SHP77 treated with DMSO at 0.1 percent for 48 hours (cell line): ENCODE measurements at places on chromosomes 12 and 14.
A peak's percentile ranks its signal among the peaks of the same experiment; 100 is the strongest.

DNA sequence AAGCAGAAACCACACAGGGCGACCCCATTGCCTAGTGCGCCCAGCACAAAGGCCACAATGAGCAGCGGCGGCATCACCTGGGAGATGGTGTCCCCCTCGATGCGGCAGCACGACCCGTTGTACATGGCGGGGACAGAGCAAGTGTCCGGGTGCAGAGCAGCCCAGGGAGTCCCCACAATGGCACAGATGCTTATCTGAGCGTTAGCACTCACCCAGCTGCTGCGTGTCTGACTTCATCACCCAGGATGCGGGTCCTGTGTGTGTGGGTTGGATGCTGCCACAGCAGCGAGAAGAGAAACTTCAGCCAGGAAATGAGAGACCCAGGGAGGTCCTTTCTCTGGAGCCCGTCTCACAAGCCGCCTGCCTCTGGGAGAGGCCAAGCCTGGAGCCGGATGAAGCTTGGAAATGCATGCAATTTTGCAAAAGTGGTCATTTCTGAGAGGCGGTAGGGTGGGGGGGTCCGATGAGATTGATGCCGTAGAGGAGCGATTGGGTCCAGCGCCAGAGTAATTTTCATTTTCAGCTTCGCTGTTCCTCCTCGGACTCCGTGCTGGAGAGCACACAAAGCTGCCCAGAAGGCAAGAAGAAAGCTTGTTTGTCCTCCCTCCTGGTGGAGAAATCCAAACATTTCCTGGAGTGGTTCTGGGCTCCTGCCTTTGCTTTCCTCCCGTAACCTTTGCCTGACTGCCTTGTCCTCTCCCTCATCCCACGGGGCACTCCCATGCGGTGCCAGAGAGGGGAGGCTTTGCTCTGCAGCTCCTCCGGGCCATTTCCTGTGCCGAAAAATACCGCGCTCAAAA, at the start of gene HCAR1:
Gene HCAR1, minus strand, starts transcription at position 630 of the 800 bp plus-strand sequence. Its CDS starts 505 bp downstream, at position 125.
- peak; percentile 59 for DNase-seq

- DNase-seq: no peak
Observed at GRCh38 chr12:111927346-111927745, 85.3 kb downstream of the MAPKAPK5 start.

DNA sequence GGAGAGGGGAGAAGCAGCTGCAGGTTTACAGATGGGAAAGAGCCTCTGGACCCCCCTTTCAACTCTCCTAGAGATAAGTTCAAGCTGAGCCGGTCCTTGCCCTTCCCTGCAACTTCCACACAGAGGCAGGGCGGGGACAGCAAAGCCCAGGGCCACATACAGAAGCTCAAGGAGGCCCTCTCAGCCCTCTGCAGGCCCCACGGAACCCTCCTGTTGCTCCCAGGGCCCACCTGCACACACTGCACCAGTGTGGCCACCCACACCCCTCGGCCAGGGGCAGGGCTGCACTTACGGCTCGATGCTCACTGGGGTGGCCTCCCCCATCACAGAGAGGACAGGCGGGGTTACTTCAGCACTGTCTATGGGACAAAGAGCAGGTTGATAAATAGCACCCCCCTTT, 13.0 kb upstream of the PNMA1 start:
- DNase-seq: no peak

GRCh38 chr12:16325426-16325825, 22.0 kb upstream of the MGST1 start:
- peak; percentile 17 for DNase-seq

- no peak for DNase-seq
Observed at GRCh38 chr14:33210311-33210710, 271.6 kb downstream of the NPAS3 start.

GRCh38 chr14:90703841-90704737, 112.1 kb downstream of the TTC7B start:
- no peak for DNase-seq

DNA sequence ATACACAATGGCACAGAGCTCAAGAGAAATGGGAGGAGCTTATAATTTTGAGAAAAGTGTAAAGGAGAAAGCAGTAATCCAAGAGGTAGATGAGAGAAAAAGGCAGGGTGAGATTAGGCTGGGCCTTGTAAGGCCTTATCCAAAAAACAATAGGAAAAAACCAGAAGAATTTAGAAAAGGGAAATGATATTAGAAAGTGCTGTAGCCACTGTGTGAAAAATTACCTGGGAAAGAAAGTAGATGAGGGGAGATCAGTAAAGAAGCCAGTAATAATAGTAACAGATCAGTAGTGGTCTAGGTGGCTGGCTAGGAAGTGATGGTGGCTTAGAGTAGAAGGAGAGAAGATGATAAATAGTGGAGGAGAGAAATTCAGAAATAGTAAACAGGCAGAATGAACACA, 66.3 kb upstream of the CFL2 start:
- DNase-seq: no peak

- no peak for DNase-seq
Observed at GRCh38 chr14:35292770-35293561, 784 bp downstream of the PSMA6 start.

DNA sequence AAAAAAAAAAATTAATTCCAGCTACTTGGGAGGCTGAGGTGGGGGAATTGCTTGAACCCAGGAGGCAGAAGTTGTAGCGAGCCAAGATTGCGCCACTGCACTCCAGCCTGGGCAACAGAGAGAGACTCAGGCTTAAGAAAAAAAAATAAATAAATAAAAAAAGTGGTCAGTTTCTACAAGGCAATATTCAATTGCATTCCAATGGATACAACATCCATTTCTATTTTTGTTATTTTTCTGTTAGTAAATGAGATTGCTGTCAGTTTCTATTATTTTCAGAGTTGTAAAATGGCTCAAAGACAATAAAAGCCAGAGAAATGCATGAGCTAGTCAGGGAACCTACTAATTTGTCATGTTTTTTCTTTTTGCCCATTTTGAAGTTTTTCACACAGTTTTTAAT, 119.2 kb downstream of the PDE3A start:
- DNase-seq: no peak

- no peak for DNase-seq
Observed at GRCh38 chr12:131525795-131526508, 184.9 kb upstream of the SFSWAP start.

GRCh38 chr12:132702640-132703039, 8.0 kb upstream of the PGAM5 start:
- DNase-seq: no peak
